NCI-H345 (cell line): ENCODE measurements at places on chromosomes 7 and 10.

DNA sequence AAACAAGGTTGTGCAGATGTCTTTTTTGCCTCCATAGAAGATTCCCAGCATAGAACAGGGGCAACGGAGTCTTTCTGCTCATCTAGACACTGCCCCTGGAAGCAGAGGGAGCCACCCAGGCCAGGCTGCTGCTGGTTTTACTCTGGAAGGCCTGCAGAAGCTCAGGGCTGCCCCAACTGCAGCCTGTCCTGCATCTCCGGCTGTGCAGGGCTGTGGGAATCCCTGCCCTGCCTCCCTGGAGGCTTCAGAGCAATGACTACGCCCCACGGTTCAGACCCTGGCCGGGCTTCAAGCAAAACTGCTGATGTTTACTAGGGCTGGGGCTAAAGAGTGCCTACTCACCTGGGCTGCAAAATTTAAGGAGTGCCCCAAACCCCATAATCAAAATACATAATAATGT, 43.9 kb downstream of the GHRHR start:
- DNase-seq = no peak

DNA sequence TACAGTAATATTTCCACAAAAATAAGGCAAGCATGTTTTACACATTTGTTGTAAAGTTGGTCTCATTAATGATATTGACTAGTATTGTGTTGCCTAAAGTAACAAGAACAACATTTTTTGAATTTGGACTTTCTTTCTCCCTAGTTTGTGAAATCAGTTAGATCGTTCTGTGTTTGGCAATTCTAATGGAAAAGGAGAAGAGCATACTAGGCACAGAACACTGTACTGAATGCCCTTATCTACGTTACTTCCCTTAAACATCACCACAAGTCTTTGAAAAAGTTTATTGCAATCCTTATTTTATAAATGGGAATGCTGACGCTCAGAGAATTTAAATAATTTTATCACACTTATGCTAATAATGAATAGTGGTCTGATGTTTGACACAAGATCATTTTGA, 372.2 kb downstream of the EXOC4 start:
- DNase-seq = no peak

DNA sequence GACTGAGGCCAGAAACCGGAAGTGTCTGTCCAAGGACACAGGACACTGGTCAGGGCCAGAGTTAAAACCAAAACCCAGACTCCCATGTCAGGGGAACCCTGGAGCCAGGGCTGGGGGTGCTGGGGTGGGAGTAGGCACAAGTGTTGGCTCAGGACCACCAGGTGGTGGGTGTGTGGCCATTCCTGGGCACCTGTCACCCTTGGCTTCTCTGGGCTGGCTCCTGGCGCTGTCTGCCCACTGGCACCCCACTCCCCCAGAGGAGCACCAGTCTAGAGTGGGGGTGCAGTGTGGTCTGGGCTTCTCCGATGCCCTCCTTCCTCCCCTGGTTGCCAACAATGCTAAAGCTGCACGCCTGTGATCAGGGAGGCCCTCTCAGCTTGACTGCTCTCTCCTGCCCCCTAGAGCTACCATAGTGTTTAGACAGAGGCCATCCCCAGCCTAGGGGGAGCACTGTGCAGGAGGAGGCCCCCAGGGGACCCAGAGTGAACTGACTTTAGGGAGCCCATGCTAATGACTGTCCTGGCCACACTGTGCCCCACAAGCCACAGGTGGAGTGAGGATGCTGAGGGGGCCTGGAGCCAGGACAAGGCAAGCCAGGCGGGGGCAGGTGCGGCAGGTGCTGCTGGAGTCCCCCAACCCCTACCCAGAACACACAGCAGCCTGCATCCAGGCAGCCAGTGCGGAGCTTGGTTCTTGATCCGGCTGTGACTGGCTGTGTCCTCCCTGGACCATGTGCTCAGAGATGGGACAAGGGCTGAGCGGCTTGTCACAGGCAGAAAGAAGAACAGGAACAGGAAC, 11.0 kb downstream of the RASGEF1A start:
- DNase-seq = no peak

GRCh38 chr10:19930936-19931893, 115.0 kb downstream of the PLXDC2 start:
- no peak for DNase-seq

- no peak for DNase-seq
Measured at GRCh38 chr7:140005754-140006503, 56.8 kb downstream of the PARP12 start.

GRCh38 chr10:99560277-99561126, 27.8 kb downstream of the NKX2-3 start:
- DNase-seq = peak; percentile 44

DNA sequence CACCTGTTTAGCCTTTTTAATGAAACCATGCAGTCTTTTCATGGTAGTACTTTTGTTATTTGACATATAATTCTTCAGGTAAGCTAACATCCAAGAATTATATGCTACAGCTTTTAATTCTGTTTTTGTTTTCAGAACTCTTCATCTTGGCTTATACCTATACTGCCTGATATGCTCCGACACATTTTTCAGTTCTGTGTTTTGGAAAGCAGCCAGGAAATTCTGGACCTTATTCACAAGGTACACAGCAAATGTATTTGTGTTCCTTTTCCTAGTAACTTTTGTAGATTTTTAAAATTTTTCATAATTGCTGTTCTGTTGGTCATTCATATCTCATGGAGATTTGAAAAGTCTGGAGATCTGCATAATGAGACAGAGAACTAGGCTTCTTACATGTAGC, 56.7 kb downstream of the BTAF1 start:
- DNase-seq = no peak

DNA sequence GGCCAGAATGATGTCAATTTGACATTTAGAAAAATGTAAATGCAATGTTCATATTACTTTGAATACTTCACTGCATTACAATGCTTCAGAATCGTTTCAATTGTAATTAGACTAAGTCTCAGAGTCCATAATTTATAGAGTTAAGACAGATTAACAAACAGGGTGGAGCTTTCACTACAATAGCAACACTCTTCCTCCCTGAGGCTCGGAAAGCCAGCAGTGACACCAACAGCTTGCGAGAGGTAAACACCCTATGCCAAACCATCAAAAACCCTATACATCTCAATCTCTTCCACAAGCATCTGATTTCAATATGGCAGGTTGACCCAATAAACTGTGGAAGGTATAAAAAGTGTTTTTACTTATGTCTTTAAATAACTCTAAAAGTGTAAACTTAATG, 72.2 kb downstream of the DOCK4 start:
- no peak for DNase-seq

- DNase-seq = peak; percentile 79
Measured at GRCh38 chr7:79709574-79710409, 256.3 kb upstream of the MAGI2 start.

DNA sequence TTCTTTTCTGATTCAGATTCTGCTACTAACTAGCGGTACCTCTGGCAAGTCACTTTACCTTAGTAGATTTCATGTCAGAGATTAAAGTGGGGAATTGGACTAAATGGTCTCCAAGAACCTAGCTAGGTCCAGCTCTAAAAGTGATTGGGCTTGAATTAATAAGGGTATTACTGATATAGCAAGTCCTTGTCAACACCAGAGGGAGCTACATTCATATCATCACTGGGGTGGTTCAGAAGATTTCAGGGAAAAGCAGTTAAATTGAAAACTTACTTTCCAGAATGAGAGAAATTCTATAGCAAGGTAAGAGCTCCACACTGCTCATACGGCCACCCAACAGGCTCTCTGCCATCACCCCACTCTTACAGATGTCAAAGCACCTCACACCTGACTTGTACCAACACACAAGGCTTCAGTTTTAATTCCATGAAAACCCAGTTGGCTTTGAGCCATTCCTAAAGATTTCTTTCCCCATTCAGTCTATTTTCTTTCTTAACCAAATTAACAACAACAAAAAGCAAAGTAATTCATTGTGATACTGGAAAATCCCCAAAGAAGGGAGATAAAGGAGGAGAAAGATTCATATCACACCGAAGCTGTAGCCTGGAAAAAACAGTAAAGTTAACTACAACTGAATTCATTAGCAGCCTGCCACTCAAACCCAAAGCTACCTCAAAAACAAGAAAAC, 38.0 kb upstream of the SPOCK2 start:
- no peak for DNase-seq

GRCh38 chr7:134357486-134357885, 40.8 kb upstream of the SLC35B4 start:
- DNase-seq = no peak

- no peak for DNase-seq
Measured at GRCh38 chr10:102267748-102268147, 22.4 kb downstream of the GBF1 start.

DNA sequence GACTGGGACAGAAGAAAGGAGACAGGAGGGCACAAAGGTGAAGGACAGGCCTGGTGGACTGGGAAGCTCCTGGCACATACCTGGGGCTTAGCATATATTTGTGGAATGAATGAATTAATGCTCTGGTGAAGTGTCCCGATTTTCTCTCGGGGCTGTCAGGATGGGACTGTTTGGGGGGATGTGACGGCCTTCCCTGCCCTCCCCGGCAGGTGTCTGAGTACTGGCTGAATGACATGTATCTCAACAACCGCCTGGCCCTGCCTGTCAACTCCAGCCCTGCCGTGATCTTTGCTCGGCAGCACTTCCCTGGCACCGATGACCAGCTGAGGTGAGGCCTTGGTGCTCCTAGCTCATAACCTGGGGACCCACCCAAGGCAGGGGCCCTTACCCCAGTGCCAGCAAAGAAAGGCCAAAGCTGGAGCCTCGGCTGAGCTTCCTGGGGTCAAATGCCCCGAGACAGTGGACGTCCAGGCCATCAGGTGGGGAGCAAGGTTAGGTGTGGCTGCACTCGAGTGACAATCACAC, 6.5 kb downstream of the CHAT start:
- DNase-seq = no peak
